ENCODE measurements at places on chromosomes 16 and 17.

GRCh38 chr16:67264277-67264676 lies 15.1 kb upstream of the PLEKHG4 start:
- DNase-seq = no peak

GRCh38 chr16:58236831-58237230 lies 38.9 kb upstream of the CSNK2A2 start:
- no peak for DNase-seq

DNA sequence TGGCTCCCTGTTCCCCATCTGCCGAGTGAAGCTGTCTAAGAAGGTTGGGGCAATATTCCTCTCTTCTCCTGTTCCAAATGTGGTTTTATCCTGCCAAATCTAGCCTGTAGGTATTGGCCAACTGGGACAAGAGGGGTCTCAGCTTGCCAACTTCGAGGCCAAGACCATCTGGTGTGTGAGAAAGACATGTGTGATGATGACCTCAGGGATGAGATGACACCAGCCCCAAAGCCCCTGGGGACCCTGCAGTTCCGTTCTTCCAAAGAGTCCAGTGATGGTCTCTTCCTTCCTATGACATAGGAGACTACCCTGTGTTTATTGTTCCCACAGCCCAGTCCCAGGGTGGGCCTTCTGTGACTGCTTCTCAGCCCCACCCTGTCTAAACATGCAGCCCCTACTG lies 34.8 kb upstream of the ADAMTS18 start:
- no peak for DNase-seq

DNA sequence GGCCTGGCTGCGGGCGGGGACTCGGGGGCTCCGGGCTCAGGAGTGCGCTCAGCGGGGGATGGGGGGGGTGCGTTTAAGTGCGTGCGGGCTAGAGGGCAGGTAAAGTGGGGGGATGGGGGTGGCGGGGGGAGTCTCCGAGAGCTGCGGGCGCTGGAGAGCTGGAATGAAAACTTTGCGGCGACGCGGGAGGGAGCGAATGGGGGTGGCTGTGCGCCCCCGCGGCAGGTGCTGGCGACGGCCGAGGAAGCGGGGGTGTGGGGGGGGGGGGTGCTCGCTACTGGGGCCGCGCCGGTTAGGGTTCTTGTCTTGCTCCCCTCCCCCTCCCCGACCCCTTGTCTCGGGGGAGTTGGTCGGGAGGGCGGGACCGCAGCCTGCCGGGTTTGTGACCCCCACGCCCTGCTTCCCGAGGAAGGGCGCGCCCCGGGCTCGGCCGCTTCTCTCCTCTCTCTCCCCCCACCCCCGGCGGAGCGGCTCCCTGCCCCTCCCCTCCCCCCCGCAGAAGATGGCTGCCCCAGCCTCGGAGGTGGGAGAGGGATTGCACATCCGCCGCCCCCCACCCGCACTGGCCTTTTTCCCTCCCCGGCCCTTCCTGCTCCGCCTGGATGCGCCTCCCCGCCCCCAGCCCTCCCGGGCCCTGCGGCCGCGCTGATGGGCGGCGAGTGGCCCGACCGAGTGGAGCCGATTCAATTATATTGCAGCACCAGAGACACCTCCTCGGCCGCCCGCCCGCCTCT lies 649 bp downstream of the GSE1 start:
- DNase-seq = no peak

- DNase-seq = peak; percentile 97
Measured at GRCh38 chr16:73126525-73126853, 78.6 kb upstream of the ZFHX3 start.

DNA sequence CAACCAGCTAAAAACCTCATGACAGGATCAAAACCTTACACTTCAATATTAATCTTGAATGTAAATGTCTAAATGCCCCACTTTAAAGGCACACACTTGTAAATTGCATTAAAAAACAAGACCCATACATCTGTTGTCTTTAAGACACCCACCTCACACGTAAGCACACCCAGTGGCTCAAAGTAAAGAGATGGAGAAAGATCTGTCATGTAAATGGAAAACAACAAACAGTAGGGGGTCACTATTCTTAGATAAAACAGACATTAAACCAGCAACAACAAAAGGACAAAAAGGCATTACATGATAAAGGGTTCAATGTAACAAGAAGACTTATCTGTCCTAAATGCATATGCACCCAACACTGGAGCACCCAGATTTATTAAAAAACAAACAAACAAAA lies 35.6 kb downstream of the SDR42E1 start:
- no peak for DNase-seq

DNA sequence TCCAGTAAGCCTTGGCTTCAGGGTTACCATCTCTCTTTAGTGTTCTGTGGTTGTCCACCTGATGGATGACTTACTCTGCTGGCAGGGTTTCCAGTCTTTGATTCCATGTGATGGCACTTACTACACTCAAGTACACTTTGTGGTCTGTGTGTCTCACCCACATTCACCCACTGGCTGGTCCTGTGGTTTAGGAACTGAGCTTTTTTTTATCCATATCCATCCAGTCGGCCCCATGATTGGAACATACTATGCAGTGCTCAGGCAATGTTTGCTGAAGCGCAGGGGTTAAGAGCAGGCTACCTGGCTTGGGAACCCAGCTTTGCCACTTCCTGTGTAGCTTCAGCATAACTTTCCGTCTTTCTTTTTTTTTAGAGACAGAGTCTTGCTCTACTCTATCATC lies 2.8 kb upstream of the FUS start:
- DNase-seq = no peak

DNA sequence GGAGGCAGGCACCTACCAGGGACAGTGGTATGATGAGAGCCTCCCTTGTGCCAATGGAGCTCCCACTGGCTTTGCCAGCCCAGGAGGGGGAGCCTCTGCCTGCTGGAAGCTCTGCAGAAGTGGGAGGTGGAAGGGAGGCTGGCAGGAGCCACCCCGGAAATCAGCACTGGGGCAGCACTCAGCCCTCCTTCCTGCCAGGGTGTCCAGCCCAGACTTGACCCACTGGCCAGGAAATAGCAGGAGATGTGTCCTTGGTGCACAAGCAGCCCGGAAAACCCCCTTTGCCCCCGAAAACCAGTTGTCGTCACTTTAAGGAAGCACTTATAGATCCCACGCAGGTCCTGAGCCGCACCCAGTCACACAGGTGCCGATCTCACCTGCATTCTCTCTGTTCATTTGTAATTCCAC lies 49.3 kb upstream of the CACNG4 start:
- DNase-seq = peak; percentile 10

- peak; percentile 67 for DNase-seq
Measured at GRCh38 chr16:23801378-23801777, 34.4 kb upstream of the PRKCB start.

DNA sequence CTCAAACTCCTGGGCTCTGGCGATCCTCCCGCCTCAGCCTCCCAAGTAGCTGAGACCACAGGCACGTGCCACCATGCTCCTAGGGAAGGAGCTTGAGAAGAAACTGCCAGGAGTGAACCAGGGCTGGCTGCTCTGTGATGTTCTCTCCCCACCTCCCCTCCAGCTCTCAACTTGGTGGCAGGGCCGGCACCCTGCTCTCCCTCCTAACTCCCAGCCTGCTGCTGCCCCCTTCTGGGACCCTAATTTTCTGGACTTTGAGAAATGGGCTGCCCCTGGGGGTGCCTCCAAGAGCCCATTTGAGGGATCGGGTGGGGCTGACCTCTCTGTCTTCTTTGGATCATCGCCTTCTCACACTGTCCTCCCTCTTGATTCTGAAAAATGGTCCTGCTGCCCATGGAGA lies 14.9 kb upstream of the STAT3 start:
- DNase-seq = no peak

DNA sequence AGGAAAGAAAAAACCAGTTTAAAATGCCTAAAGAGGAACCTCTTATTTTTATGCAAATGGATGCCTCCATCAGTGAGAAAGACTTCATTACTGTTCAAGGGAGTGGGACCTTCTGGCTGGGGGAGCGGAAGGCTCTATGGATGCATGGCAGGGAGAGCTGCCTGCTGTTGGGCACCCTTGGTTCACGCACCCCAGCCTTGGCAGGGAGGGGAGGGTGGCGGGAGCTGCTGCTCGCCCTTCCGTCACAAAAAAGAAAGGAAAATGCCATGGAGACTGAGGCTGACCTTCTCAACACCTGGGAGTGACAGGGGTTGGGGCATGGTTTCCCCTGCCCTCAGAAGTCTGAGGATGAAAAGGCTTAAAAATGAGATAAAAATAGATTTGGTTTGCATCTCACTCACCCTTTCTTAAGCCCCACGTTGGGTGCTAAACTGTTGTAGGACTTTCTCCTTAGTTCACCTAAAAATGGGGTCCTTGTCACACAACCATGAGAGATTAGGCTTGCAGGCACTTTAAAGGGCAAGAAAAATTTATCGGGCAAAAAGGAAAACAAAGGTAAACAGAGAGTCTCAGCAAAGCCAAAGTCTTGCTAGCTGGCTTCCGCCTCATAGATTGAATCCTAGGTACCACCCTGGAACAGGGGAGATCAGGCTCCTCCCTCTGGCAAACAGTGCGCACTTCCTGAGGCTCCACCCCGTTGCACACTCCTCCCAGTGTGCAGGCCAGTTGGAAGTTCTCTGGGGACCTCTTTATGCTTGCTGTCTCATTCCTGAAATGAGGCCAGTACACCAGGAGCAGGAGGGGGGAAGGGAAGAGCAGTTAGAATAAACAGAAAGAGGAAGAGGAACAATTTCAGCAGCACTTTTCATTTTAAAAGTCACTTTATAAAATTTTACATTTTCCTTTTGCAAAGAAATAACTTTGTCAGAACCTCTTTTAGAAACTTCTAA lies 31.6 kb downstream of the PHKB start:
- peak; percentile 78 for DNase-seq

DNA sequence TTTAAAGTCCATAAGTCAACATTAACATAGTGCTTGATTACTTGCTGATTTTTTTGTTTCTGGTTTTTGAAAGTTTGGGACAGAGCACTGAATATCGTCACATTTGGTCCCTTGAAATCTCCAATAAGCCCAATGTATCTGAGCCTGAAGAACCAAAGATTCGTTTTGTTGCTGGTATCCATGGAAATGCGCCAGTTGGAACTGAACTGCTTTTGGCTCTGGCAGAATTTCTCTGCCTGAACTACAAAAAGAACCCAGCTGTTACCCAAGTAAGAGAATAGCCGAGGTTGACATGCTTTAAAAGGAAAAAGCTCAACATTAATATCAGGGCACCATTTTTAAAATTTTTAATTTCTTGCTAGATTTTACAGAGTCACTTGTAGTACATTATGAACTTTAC lies 27.7 kb upstream of the GOSR1 start:
- DNase-seq = peak; percentile 62

DNA sequence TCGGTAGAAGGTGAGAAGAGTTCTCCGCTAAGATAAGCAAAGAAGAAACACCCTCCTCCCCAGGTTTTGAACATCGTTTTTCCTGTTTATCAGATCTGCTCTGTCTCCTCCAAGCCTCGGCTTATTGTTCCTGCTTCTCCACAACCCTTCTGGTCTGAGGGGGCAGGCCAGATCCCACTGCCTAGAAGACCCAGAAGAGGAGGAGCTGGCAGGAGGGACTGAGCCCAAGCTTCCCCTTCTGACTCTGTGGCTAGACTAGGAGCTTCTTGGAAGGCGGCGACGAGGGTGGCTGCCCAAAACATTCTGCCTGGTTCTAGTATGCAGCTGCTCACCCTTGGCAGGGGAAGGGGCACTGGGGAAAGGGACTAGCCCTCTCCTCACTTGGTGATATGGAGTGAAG lies 5.2 kb upstream of the HOXB5 start:
- DNase-seq = no peak

- no peak for DNase-seq
Measured at GRCh38 chr16:50172195-50172922, 19.3 kb downstream of the TENT4B start.

GRCh38 chr16:4411684-4412083 lies 4.7 kb downstream of the CORO7 start:
- DNase-seq = no peak

GRCh38 chr17:15492791-15493692 lies 25.6 kb upstream of the CDRT4 start:
- no peak for DNase-seq

GRCh38 chr16:63461248-63461841 lies 1425.1 kb upstream of the CDH8 start:
- DNase-seq = peak; percentile 81

DNA sequence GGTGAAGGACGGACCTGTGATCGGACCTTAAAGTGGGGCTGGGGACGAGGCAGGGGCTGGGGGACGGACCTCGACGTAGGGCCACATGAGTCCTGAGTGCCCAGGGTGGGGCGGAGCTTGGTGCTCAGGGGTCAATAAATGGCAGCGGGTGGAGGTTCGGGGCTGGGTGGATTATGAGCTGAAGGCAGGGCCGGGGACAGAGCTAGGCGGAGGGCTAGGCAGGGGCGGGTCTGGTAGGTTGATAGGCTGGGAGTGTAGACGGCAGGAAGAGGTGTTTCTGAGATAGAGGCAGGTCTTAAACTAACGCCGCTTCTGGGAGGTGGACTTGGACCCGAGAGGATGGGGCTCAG lies 733 bp downstream of the CHRNB1 start:
- DNase-seq = no peak

DNA sequence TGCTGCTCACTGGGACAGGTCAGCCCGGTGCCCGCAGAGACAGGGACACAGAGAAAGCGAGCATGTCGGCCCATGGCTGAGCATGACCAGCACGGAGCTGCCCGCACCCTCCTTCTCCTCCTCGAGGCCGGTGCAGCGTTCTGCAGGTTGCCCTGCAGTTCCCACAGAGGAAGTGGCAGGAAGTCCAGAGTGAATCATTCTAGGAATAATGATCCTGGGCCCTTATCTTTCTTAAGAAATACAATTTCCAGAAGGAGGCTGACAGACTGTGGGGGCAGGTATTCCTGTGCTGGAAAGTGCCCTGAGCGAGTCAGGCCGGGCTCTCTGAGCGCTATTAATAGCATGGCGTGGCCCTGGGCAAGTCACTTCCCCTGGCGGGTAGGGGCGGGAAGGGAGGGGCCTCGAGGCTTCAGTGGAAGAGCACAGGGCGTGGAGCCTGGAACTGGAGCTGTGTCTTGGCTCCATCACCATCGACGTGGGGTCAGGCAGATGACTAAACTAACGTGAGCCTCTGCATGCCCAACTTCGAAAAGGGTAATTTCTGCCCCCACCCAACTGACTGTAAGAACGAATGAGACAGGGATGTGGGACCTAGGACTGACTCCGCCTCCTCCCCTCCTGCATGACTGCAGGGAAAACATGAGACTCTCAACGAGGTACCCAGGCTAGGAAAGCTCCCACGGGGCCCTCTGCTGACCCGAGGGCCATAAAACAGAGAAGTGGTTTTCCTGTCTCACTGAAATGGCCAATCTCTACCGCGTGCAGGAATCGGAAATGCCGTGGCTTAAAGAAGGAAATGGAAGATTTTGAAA lies 9.8 kb downstream of the TMEM204 start:
- peak; percentile 92 for DNase-seq

GRCh38 chr17:34581446-34582184 lies 2.2 kb downstream of the TMEM132E start:
- DNase-seq = no peak

GRCh38 chr16:87800497-87800896 lies 34.7 kb upstream of the KLHDC4 start:
- no peak for DNase-seq

- no peak for DNase-seq
Measured at GRCh38 chr16:88705801-88706228, 393 bp downstream of the RNF166 start.

DNA sequence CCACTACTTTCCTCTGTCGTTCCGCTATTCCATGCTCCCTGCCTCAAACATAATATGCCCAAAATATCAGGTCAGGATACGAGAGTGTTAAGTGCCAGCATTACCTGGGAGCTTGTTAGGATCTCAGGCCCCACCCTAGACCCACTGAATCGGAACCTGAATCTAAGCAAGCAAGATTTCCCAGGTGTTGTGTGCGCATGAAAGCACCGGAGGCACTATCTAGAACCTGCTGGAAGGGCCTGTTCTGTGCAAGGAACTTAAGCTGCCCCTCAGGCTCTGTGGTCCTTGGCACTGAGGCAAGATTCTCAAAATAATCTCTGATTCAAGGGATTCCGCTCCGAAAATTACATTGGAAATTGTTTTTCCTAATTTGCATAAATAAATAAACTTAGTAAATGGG lies 107.7 kb upstream of the NOL11 start:
- no peak for DNase-seq

Data from fibroblast of pulmonary artery (primary cell).